Common myeloid progenitor, CD34-positive (primary cell): ENCODE measurements at places on chromosomes 5 and 9.
A peak's percentile ranks its signal among the peaks of the same experiment; 100 is the strongest.

DNA sequence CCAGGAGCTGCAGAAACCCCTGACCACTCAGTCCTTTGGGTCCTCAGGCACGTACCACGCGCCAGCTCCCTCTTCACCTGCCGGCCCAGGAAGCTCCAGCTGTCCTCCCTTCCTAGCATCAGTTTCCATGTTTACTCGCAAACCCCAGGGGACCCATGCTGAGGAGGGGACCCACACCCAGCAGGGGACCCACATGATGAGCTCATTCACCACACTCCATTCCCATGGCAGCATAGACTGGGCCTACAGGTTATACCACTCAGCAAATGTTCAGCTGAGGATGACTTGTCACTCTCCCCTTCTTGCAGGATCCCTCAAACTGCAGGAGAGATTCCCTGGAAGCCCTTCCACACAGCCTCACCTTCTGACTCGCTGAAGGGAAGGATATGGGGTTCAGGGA, 73.5 kb upstream of the GALNT10 start:
- DNase-seq = no peak

GRCh38 chr9:136664000-136664915, 1.5 kb downstream of the EGFL7 start:
- DNase-seq = peak; percentile 31

DNA sequence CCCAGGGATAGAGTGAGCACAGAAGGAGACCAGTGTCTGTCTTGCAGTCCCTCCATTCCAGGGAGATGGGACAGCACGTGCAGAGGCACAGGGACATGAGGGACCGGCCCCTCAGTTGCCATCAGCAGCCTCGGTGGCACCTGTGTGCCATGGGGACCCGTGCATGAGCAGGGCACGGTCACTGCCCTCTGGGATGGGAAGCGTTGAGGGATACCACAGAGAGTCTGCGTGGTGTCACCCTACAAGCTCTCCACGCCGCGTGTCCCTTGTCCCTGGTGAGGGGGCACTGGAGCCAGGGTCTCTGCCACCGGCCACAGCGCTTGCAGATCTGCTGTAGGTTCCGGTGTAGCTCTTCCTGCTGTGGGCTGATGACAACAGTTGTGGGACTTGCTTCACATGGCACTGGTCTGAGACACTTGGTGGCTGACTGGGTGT, 108.1 kb downstream of the CACNA1B start:
- no peak for DNase-seq

GRCh38 chr5:71658916-71659662, 60.0 kb upstream of the CARTPT start:
- DNase-seq = peak; percentile 21

- no peak for DNase-seq
Measured at GRCh38 chr5:110362261-110362660, 364.2 kb downstream of the TMEM232 start.

- DNase-seq = no peak
Measured at GRCh38 chr5:73797132-73797510, 171.1 kb downstream of the ARHGEF28 start.
